ENCODE measurements at places on chromosomes 3 and 15.

DNA sequence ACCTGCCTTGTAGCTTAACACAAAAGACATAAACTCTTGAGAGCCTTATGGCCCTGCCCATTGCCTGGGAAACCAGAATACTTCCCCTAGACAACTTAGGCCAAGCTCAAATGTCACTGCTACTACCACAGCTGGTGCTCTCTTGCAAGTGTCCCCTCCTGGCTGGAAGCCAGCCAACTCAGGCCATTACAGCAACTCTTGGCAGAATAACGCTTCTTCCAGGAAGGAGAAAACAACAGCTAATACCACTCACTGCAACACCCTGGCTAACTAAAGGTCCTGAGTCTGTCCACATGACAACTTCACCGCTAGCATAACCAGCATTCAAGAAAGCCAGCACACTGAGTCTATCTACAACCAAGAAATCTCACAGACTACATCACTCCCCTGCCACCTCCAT, 5.1 kb upstream of the B4GALT4 start:
- DNase-seq: no peak

DNA sequence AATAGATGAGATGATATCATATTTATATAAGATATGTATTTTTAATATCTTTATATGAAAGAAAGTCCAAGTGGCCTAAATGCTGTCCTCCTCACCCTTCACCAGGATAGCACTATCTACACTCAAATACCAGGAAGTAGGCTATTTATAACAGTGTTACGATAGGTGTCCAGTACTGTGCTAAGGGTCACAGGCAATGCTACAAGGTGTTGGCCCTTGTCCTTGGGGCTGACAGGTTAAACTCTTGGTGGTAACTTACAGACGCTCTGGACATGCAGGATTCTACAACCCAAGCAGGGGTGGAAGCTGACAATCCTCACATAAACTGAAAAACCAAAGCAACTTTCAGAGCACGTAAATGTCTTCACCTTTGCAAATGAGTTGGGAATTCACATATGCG, 22.3 kb downstream of the NCEH1 start:
- DNase-seq: no peak

- no peak for DNase-seq
Measured at GRCh38 chr3:52085681-52086282, 29.4 kb upstream of the DUSP7 start.

DNA sequence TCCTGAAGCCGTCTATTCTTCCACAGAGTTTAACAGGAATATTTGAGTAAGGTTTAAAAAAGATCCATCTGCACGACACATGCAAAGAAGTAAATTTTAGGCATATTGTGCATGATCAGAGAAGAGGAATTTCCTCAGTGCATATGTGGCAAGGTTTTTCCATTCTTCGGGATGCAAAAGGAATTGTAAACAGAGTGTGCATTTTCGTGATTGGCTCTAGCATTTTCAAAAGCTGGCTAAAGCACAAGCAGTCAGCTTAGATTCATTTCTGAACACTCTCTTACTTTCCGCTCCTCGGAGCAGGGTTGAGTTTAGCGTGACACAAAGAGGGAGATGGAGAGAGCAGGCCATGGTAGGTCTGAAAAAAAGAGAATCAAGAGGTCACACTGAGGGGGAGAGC, 128.2 kb downstream of the ADAMTS9 start:
- no peak for DNase-seq

GRCh38 chr15:70327856-70328678, 230.3 kb upstream of the TLE3 start:
- DNase-seq: no peak

DNA sequence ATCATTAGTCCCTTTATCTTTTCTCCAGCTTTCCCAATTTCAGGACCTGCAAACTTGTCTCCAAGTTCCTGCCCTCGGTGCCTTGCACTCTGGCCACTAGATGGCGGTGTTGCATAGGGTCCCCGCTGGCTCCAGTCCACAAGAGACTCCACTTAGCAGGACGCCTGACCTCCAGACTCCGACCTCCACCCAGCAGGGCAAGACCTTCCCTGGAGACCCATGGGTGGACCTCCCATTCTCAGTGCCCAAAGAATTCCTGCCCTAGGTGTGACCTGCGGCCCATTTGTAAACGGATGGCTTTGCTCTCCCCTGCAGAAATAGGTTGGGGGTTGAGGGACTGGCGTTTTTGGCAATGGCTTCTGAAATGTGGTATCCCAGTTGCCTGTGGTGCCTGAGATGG, 82.6 kb downstream of the LSM3 start:
- DNase-seq: peak; percentile 52

GRCh38 chr15:70580958-70581357, 182.4 kb downstream of the UACA start:
- DNase-seq: no peak

- DNase-seq: no peak
Measured at GRCh38 chr15:94743668-94744067, 512.3 kb downstream of the MCTP2 start.

- DNase-seq: no peak
Measured at GRCh38 chr3:105752791-105753415, 115.9 kb downstream of the CBLB start.

DNA sequence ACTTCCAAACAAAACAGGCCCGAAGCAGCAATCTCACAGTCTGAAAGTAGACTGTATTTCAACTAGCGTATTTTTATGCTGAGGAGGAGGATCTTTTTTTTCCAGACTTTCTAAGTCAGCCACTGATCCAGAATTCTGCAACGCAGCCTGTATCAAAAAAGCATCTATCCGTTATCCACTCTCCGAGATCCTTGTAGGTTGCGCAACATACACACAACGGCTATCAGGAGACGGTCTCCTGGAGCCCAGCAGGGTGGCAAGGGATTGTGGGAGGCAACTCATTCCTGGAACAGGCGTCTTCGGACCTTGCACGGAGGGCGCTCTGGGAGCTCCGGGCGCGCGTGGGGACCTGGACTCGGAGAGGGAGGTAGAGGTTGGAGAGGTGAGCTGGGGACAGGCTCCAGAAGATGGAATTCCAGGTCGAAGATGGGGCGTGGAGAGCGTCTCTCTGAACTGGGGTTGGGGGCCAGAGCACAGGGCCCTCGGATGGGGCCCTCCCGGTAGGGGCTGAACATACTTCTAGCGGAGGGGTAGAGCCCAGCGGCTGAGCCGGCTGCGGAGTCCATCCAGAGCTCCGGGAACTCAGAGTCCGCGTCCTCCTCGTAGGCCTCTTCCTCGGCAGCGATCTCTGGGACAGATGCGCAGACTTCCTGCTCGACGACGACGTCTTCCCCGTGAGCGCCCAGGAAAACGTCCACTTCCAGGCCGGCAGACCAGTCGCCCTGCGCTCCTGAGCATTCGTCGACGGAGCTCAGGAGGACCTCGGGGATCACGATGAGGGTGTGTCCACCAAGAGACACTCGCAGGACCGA, 932 bp downstream of the PRR23C start:
- no peak for DNase-seq

DNA sequence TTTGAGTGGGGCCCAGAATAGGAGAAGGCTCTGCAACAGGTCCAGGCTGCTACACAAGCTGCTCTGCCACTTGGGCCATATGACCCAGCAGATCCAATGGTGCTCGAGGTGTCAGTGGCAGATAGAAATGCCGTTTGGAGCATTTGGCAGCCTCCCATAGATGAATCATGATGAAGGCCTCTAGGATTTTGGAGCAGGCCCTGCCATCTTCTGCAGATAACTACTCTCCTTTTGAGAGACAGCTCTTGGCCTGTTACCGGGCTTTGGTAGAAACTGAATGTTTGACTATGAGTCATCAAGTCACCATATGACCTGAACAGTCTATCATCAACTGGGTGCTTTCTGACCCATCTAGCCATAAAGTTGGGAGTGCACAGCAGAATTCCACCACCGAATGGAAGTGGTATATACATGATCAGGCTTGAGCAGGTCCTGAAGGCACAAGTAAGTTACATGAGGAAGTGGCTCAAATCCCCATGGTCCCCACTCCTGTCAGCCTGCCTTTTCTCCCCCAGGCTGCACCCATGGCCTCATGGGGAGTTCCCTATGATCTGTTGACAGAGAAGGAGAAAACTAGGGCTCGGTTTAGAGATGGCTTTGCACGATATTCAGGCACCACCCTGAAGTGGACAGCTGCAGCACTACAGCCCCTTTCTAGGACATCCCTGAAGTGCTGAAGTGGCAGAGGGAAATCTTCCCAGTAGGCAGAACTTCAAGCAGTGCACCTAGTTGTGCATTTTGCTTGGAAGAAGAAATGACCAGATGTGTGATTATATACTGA, 971.4 kb downstream of the MCTP2 start:
- no peak for DNase-seq

GRCh38 chr3:49470714-49471420, 800 bp downstream of the DAG1 start:
- DNase-seq: peak; percentile 5

- DNase-seq: no peak
Measured at GRCh38 chr3:23496165-23496564, 293.0 kb downstream of the UBE2E2 start.

- no peak for DNase-seq
Measured at GRCh38 chr3:81761904-81762580, 597 bp upstream of the GBE1 start.

GRCh38 chr3:50572158-50572557, 2.8 kb downstream of the HEMK1 start:
- DNase-seq: peak; percentile 71

- DNase-seq: no peak
Measured at GRCh38 chr15:96893159-96893906, 562.8 kb downstream of the NR2F2 start.

GRCh38 chr3:182323126-182323700, 470.1 kb upstream of the ATP11B start:
- no peak for DNase-seq

GRCh38 chr3:153658136-153658535, 463.1 kb upstream of the ARHGEF26 start:
- no peak for DNase-seq

- no peak for DNase-seq
Measured at GRCh38 chr3:34323517-34323916, 525.1 kb downstream of the PDCD6IP start.

- no peak for DNase-seq
Measured at GRCh38 chr3:58874795-58875194, 175.0 kb downstream of the CFAP20DC start.

DNA sequence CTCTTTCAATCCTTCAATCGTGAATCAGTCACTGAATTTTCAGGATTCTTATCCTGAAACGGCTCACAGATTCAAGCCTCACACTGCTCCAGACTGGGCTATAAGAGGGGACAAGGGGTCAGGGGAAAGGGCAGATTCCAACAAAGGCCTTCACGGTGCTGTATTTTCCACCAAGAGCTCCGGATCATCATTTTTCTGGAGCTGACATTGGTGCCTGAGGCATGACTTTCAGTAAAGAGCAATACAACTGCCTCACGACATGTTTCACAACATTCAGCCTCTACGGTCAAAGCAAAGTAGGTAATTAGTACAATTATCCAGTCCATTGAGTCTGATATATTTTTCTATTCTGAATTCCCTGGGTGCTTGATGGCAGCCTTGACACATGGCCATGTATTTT, 185.0 kb upstream of the PRICKLE2 start:
- DNase-seq: no peak

DNA sequence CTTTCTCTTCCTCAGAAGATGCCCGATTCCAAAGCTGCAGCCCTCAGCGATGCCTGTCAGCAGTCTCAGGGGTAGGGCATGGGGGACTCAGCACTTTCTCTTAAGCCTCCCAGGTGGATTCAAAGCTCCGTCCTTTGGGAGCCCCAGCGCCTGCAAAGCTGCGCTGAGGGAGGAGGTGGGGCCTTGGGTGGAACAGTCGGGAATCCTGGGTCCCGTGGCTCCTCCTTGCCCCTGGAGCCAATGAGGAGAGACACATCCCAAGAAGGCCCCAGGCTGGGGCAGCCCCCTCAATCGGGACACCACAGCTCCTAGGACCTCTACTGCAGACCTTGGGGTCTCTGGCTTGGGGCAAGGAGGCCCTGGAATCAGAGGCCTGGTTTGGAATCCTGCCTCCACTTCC, 227.5 kb upstream of the IGF1R start:
- DNase-seq: no peak

DNA sequence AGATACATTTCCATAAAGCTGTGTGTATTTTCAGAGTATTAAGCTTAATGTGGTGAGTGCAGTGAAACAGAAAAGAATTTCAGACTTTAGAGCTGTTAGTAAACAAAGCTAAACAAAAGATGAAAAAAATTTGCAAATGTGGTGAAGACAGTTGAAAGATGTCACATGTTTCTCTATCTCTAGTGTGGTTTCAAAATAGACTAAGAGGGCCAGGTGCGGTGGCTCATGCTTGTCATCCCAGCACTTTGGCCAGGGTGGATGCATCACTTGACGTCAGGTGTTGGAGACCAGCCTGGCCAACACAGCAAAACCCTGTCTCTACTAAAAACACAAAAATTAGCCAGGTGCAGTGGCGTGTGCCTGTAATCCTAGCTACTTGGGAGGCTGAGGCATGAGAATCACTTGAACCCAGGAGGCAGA, 466.0 kb upstream of the NR2F2 start:
- no peak for DNase-seq

DNA sequence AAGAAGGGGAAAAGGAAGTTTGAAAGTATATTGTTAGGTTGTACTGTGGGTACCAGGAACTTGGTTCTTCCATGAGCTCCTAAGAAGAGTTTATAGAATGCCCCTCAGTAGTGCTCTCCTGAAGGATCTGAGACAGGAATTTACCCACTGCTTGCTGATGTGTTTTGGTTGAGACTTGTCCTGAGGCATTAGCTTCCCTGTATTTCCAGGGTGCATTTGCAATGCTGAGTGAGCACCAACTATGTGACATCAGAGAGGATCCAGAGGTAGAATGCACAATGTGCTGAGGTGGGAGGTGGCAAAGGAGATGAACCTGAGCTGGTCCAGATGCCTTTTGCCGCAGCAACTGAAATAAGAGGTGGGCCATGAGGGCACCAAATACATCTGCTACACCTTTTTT, 64.3 kb upstream of the LRRC3B start:
- DNase-seq: no peak

DNA sequence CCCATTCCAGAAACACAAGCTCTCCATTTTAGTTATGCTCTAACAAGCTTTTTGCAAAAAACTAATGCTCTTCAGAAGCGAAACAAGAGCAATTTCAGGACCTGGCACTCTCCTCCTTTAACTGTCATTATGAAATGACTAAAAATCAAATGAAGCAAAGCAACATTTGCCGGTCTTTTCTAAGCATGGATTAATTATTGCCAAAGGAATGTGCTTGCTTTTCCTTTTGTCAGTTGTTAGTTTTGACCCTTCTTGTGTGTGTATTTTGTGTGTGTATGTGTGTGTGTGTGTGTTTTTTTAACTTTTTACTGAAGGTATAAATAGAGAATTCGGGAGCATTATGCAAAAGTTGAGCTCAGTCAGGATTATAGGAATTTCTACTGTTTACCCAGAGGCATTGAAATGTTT, 509.1 kb downstream of the TUSC7 start:
- no peak for DNase-seq

DNA sequence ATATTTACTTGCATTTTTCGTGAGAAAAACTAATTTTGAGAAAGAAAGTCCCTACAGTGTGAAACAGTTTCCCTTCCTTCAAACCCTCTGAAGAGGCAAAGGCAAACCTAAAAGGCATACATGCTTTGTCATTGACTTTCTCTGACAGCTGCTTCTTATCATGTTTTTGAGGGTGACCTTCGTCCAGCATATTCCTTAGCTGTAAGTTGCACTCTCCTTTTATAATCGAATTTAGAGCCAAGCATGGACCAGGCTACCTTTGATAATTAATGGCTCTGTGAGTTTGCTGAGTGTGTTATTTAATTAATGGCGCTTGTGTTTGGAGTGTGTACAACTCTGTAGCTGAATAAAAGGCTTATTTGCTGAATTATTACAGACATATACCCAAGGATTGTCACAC, 684.2 kb upstream of the CFAP20DC start:
- no peak for DNase-seq

All from activated CD8-positive, alpha-beta memory T cell treated with anti-CD3 and anti-CD28 coated beads for 4 hours (primary cell).